ENCODE measurements at places on chromosomes 2 and 18.

- no peak for DNase-seq
Measured at GRCh38 chr2:102187496-102188150, 800 bp downstream of the IL1RL2 start.

GRCh38 chr2:60535685-60536312 is 17.7 kb downstream of the BCL11A start:
- no peak for DNase-seq

- no peak for DNase-seq
Measured at GRCh38 chr2:96963316-96963715, 23.1 kb downstream of the FAM178B start.

GRCh38 chr2:120543899-120544298 is 191.8 kb upstream of the GLI2 start:
- DNase-seq: no peak

DNA sequence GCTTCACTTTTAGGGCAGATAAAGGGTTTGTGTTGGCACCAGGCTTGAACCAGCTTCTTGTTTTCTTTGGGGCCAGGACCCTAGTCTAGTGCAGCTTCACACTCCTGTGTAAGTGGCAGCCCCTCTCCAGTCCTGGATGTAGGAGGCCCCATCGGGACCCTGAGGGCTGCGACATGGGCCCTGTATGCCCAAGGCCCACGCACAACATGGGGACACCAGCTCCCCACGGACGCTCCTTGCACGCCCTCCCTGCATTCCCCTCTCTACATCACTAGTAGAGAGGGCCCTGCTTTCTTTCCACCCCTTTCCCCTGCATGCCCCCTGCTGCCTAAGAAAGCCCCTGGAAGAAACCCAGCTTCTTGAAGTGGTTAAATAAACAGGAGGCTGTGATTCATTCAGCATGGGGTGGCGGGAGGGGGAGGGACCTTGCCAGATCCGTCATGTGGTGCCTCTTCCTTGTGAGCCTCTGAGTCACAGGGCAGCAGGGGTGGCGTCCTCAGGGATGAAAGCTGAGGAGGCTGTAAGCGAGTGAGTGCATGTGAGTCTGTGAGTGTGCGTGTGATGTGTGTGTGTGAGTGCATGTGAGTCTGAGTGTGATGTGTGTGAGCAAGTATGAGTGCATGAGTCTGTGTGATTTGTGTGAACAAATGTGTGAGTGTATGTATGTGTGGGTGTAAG is 42.5 kb downstream of the COPS8 start:
- DNase-seq: no peak

- no peak for DNase-seq
Measured at GRCh38 chr2:227436436-227437174, 35.4 kb upstream of the AGFG1 start.

- no peak for DNase-seq
Measured at GRCh38 chr2:120230515-120231471, 7.6 kb upstream of the TMEM185B start.

- no peak for DNase-seq
Measured at GRCh38 chr2:119126650-119127049, 31.9 kb downstream of the C1QL2 start.

GRCh38 chr2:127807678-127808353 is 3.2 kb downstream of the WDR33 start:
- DNase-seq: no peak
